ENCODE measurements at places on chromosomes 6 and 20.

DNA sequence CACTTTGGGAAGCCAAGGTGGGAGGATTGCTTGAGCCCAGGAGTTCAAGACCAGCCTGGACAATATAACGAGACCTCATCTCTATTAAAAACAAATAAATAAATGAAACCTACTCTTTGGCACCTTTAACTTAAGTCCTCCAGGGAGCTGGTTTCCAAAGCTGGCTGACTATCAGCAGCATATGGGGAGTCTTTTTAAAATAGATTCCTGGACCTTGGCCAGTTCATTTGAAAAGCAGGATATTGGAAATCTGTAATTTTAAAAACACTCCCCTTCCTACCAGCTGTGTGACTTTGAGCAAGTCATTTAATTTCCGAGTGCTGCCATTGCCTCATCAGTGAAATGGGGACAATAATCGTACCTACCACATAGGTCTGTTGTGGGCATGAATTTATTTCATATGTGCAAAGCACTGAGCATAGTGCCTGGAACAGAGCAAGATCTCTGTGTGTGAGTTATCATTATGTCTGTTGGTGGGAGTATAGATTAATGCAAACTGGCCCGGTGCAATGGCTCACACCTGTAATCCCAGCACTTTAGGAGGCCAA is 40.9 kb upstream of the PTPN1 start:
- DNase-seq = no peak

GRCh38 chr20:13333036-13333435 is 112.0 kb downstream of the ISM1 start:
- DNase-seq = no peak

- DNase-seq = no peak
These were observed 34.8 kb upstream of the AFDN start for GRCh38 chr6:167791780-167792478.

- DNase-seq = no peak
These were observed 61.9 kb upstream of the PKIB start for GRCh38 chr6:122548281-122548680.

GRCh38 chr20:57872816-57873409 is 163.1 kb upstream of the PMEPA1 start:
- DNase-seq = no peak

DNA sequence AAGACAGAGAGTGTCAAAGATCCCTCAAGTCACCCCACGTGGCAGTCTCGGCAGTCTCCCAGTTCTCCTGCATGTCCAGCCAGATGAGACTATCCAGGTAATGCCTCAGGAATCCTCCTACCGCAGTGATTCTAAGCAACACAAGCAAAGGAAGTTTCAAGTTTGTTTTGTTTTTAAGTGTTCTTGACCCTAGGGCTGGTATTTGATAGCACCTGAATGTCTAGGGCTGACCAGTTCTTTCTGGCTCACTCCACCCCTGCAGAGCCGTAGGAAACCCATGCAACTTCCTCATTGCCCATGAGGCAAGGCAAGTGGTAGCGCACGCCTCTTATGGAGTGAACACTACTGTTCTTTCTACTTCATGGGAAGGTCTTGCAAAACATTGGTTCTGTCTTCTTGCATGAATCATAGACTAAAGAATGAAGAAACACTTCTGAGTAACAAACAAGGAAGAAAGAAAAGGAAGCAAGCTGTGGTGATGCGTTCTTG is 24.8 kb upstream of the FOXQ1 start:
- DNase-seq = peak; percentile 70

- no peak for DNase-seq
These were observed 88.8 kb downstream of the MAP3K4 start for GRCh38 chr6:161080263-161080970.

DNA sequence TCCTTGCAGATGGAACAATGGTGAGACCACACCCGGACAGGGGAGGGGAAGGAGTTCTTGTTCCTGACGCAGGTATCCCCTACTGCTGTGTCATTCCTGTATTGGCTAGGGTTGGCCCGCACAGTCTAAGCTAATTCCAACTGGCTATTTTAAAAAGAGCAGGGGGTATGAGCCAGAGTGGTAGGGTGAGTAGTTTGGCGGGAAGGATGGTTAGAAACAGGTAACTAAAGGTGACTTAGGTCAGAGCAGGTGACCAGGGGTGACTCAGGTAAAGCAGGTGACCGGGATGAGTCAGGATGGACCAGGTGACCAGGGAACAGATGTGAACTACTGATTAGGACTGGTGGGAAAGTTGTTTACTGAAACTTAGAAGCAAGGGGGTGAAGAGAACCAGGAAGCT is 58.0 kb downstream of the ZNF292 start:
- no peak for DNase-seq
